ENCODE measurements at places on chromosomes 11 and 22. TPM values are rescaled to one million over a fixed set of nuclear protein-coding genes. Genes with fewer than 3 reads are reported as not detected.

DNA sequence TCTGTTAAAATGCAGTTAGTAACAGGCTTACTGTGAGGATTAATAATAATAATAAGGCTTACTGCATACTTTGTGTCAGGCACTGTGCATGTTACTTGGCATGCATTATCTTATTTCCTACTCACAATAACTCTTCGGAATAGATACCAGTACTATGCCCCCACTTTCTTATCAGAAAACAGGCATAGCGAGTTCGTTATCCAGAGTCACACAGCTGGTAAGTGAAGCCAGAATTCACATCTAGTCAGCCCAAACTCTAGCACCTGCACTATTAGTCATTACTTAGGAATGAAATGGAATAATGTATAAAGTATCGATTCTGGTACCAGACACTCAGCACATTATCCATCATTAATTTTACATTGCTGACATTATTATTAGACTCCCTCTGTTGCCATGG lies 155.7 kb upstream of the BLID start:
- DNase-seq, result no peak

DNA sequence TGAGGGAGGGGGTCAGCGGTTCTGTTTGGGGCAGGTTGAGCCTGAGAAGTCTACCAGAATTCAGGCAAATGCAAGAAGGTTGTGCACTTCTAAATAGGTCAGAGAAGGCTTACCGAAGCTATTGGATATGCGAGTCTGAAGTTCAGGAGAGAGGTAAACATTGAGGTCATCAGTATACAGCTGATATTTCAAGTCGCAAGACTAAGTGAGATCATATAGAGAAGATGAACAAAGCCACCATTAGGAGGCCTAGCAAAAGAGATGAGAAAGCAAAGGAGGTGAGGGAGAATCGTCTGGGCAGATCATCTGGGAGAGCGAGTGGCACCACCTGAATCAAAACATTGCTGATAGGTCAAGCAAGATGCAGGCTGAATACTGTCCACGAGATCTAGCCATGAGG lies 430.6 kb downstream of the BUD13 start:
- DNase-seq, result no peak

GRCh38 chr11:69221086-69221485 lies 65.4 kb downstream of the SMIM38 start:
- no peak for DNase-seq

DNA sequence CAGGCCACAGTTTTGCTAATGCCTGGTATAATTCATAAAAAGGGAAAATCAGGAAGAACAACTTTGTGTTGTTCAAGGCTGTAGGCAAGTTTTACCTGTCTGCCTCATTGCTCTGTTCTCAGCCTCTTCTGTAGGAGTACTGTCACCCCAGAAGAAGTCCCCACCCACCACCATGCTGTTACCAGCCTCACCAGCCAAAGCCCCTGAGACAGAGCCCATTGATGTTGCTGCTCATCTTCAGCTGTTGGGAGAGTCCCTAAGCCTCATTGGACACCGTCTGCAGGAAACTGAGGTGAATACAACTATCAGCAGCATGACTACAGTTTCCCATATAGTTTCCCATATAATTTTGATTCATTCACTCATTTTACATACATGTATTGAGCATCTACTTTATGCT lies 11.6 kb upstream of the TOM1 start:
- no peak for DNase-seq

PNPLA3 gene
- 0.09 TPM for polyA plus RNA-seq

GRCh38 chr11:31968461-31969358 lies 122.2 kb upstream of the RCN1 start:
- DNase-seq, result no peak

NPTXR gene
- polyA plus RNA-seq, result 9.2 TPM

TMEM191B gene
- not detected for polyA plus RNA-seq

- DNase-seq, result no peak
Measured at GRCh38 chr11:117834838-117835443, 10.4 kb upstream of the FXYD2 start.

GRCh38 chr22:47332246-47332980 lies 570.0 kb downstream of the TBC1D22A start:
- no peak for DNase-seq

GRCh38 chr11:92393218-92393617 lies 168.6 kb downstream of the FAT3 start:
- DNase-seq, result no peak

FZD4 gene
- 13.5 TPM for polyA plus RNA-seq

All from heart right ventricle (tissue), 16 donors.